ENCODE measurements at places on chromosomes 1 and 21. TPM values are rescaled to one million over a fixed set of nuclear protein-coding genes. Genes with fewer than 3 reads are reported as not detected.

Gene S100A5
- total RNA-seq = 3.0 TPM

Gene LCE3E
- total RNA-seq = not detected

Gene ZNF691
- total RNA-seq = 10.8 TPM

DNA sequence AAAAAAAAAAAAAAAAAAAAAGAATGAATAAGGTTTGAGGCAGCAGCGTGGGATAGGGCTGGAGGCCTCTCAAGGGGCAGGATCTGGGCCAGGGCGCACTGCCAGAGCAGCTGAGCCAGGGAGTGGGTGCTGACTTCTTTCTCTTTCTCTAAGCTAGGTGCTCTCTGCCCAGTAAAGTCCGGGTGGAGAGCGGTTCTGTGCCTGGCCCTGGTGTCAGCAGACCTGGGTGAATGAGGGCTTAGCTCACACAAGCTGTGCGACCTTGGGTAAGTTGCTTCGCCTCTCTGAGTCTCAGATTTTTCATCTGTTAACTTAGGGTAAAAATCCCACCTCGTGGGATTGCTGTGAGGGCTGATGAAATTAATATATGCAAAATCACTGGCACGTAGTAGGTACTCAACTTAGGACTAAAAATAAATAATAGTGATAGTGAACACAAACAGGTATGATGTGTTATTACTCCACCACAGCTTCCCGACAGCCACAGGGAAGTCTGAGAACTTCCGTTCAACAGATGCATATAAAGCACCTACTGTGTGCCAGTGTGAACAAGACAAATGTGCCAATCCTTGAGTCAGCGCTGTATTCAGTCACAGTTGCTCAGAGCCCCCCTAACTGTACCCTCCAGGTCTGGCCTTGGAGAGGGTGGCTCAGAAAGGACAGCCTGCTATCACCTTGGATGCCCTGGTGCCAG, 2.0 kb upstream of the FAM131C start:
- no peak overlapping the region for H3K27ac ChIP-seq
- no peak for DNase-seq
- H3K36me3 ChIP-seq = no peaks in the 10 kb centered on the region
- no peak overlapping the region for H3K4me3 ChIP-seq
